CD4-positive, alpha-beta T cell treated with Interleukin-12 subunit alpha and Interleukin-12 subunit beta, for 1 hour (primary cell): ENCODE measurements at places on chromosomes 7 and 10.

- no peak for DNase-seq
Observed at GRCh38 chr7:151455690-151456089, 15.7 kb upstream of the CRYGN start.

DNA sequence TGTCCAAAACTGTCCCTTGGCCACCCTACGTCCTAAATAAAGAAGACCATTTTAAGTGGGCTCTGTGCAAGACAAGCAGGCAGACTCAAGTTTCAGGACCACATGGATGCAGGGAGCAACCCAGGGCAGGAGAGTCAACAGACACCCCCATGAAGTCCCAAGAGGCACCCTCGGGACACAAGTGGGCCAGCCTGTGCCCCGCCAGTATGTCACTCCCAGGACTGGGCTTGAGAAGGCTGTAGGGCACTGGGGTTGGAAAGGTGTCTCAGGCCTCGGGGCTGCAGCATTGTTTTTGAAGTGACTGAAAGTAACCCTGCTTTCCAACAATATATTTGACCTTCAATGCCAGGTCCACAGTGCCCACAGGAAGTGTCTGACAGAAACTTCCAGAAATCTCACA lies 157.4 kb downstream of the TNS3 start:
- DNase-seq = no peak

GRCh38 chr7:126791306-126791705 lies 461.4 kb downstream of the GRM8 start:
- no peak for DNase-seq

- DNase-seq = no peak
Observed at GRCh38 chr7:96870934-96871333, 134.4 kb upstream of the DLX6 start.

DNA sequence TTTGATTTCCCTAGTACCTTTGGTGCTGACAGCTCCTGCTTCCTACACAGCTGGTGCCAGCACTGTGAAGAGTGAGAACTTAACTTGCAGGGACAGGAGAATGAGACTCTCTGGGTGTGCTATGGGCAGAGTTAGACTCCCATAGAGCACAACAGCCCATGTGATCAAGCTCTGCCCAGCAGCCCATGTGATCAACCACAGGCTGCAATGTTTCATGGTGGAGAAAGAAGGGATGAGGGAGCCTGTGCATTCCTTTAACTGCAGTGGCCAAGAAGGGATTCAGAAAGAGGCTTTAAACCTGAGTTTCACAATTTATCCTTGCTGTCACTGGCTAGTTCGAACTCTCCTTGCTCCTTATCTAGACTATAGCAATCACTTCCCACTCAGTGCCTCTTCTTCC lies 10.0 kb upstream of the MEST start:
- no peak for DNase-seq

GRCh38 chr10:125002047-125002422 lies 60.1 kb downstream of the ZRANB1 start:
- DNase-seq = no peak

DNA sequence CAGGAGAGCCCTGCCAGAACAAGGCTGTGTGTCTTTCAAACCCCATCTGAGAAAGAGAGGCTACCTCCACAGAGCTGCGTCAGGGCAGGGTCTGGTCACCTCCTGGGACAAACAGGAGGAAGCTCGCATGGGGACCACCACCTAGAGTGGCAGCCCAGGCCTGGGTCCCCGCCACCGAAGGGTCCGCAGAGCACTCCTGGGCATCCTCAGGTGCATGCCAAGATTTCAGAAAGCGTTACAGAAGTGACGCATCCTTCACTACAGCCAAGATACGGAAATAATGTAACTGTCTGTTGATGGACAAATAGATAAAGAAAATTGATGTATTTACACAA lies 42.6 kb downstream of the GSDME start:
- no peak for DNase-seq

GRCh38 chr10:31152421-31153135 lies 120.9 kb upstream of the ZNF438 start:
- no peak for DNase-seq
